GM04503 (cell line): ENCODE measurements at places on chromosomes 11 and 22.
A peak's percentile ranks its signal among the peaks of the same experiment; 100 is the strongest.

DNA sequence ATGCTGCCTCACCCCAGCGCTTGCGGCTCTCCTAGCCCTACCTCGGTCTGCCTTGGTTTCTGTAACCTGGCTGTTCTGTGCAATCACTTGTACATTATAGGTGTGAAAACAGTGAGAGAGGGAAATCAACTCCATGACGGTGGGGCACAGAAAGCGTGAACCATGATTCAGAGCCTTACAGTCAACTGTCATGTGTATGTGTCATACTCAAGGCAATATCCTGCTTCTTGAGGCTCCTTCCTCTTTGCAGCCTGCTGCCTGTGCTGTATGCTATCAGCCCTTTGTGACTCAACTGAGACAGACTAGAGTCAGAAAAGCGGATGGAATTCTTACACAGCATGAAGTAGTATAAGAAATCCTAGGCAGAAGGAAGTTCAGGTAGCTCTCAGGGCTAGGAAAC, 2.1 kb downstream of the NRIP3 start:
- peak; percentile 53 for DNase-seq

DNA sequence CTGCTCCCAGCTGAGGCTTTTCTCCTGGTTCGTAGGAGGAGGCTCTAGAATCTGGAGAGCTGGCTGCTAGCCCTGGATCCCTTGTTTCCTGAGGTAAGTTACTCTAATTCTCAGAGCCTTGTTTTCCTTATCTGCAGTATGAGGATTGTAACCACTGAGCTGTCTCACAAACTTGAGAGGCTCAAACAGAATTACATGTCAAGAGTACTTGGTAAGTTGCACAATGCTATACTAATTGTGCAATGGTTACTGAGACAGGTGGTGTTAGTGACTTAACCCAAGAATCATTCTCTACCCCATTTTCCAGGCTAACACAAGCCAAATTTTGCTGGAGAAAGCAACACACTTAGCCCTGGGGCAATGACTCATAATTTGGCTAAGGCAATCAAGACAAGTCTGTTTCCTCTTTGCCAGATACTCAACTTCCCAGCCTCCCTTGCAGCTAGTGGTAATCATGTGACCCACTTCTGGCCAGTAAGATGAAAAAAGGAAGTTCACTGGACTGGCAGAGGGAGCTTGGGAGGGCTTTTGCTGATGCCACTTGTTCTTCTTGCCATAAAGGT, 348.0 kb downstream of the TENM4 start:
- peak; percentile 97 for DNase-seq

- no peak for DNase-seq
Measured at GRCh38 chr22:49168219-49168813, 659.4 kb downstream of the BRD1 start.

DNA sequence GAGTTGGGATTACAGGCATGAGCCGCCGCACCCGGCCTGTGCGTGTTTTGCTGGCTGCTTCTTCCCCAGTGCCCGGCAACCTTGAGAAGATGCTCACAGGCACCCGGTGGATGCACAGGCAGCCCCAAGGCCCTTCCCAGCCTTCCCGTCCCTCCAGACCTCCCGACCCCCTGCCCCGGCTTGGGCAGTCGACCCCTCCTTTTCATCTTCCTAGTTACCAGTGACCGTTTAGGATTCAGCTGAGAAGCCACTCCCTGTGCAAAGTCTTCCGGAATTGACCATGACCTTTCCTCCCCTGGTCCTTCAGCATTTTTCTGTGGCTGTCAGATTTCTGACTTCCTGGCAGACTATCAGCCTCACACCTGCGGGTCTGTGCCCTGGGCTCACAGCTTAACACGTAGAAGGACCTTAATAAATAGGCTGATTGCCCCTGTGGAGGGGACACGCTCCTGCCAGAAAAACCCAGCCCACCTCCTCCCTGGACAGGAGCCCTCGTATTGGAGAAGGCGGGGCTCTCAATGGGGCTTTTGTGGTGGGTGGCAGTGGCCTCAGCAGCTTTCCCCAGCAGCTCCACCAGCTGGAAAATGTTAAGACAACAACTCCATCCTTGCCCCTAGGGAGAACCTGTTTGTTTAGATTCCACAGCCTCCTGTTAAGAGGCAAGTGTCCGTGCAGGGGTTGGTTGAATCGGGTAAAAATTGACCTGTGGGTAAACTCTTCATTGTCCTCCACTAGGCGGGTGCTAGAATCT, 10.4 kb upstream of the ANO1 start:
- no peak for DNase-seq

DNA sequence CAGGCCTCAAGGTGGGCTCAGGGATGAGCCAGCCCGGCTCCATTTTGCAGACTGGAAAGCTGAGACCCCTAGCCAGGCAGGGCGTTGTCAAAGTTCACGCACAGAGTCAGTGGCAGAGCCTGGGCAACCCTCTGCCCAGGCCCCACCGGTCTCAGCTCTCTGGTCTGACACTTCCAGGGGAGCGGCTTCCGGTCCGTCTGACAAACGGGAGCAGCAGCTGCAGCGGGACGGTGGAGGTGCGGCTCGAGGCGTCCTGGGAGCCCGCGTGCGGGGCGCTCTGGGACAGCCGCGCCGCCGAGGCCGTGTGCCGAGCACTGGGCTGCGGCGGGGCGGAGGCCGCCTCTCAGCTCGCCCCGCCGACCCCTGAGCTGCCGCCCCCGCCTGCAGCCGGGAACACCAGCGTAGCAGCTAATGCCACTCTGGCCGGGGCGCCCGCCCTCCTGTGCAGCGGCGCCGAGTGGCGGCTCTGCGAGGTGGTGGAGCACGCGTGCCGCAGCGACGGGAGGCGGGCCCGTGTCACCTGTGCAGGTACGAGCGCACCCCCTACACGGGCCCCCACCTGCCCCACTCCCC, 36.0 kb downstream of the CD6 start:
- DNase-seq = no peak

- DNase-seq = peak; percentile 5
Measured at GRCh38 chr11:74084796-74085541, 76.1 kb upstream of the UCP3 start.

- DNase-seq = peak; percentile 81
Measured at GRCh38 chr11:57071829-57072228, 83.1 kb downstream of the OR5AK2 start.

DNA sequence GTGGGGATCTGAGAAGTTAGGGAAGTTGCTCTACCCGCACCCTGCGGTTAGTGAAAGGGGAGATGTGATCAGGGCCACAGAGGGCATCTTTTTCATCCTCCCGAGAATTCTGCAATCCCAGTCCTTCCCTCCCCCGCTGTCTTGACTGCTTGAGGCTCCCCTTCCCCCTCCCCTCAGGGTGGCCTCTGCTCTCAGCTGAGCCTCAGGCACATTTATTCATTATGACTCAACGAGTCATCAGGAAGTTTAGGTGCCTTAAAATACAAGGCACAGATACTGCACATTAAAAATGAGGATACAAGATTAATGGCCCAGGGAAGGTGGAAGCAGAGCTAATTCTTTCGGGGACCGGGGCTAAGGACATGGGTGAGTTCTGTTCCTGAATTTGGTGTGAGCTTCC, 104.0 kb downstream of the CACNA1I start:
- no peak for DNase-seq

DNA sequence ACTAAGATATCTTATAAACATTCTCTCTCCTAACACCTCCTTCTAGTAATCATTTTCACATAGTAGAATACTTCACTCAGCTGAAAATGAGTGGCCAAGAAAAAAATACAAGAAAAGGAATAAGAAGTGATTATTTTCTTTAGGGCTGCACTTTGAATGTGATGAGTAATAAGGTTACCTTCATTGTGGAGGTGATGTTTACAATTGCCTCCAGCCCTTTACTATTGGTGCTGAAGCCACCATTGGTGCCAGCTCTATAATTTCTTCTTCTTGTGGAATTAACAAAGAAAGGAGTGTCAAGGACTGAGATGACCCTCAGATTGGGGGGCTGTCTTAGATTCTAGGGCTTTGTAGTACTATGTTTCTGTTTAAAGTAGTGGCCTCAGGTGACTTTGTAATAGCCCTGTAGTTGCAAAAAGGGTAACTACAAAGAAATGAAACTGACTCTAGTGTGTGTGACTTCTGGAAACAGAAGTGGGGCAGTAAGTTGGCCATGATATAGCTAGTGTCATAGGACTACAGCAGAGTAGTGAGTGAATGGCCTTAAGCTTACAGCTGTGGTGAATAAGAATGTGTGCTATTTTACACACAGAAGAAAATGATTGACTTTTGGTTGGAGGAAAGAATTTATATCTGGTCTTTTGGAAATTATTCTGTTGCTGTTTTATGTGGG, 287.2 kb downstream of the TMEM135 start:
- DNase-seq = no peak
